ENCODE measurements at places on chromosomes 1 and 21.

DNA sequence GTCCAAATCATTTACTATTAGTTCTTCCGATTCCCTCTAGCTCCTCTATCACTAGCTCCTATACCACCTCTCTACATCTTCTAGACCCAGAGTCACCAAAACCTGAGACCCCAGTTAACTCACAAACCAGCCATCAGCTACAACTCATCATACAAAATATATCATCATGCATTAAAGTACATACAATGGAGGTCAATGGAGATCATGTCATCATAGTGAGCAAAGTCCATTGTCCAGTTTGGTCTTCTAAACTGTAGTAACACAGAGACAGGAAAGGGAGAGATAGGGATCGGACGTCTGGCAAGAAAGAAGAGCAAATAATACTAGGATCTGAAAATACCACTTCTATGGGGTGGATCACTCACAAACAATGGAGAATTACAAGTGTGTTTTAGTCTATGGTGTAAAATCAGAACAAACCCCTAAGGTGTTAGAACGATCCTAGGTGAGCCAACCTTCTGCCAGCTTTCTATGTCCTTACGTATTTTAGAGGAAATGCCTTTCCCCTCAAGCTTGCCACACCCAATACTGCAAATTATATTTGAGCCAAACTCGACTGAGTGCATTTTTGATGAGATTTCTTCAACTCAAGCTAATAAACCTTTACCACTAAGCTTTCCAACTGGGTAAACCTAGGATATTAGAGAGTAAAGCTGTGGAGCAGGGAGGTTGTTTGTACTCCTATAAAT is 3.9 kb downstream of the ADIPOR1 start:
- no peak for DNase-seq

- no peak for DNase-seq
These were observed 20.6 kb downstream of the CSF1 start for GRCh38 chr1:109931189-109931731.

DNA sequence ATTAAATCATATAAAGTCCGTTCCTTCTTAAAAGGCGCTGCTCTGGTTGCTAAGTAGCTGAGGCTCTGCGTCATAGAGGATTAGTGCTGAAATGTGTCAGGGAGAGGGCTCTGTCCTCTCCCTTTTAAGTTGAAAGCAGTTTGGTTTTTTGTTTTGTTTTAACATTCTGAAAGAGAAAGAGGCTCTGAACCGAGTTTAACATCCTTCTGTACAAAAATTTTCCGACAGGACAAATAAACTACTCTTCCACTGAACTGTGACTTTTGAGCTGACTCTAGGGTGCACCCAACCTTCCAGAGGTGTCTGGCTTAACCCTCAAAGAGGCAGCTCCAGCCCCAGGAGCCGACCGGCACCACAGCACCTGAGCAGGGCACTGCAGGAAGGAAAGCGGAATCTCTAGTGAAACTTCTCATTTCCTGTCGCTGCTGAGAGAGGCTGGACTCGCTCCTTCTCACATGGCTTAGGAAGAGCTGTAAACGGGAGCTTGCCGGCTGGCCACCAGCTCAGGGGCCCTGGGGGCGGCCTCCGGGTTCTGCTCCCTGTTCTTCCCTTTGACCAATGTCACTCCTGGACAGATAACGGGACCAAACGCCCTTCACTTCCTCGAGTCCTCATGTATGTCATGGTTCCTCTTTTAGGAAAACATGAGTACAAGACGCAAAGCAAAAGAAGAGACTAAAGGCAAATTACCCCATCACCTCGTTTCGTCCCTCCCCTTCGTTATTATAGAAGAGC is 1.2 kb downstream of the VAV3 start:
- DNase-seq: no peak

GRCh38 chr1:201708085-201708512 is 120.9 kb upstream of the IPO9 start:
- DNase-seq: peak; percentile 63

- no peak for DNase-seq
These were observed 66.6 kb downstream of the BCAR3 start for GRCh38 chr1:93614986-93615581.
